Dorsolateral prefrontal cortex (tissue), 122 donors: ENCODE measurements at places on chromosomes 7 and 10.

- DNase-seq: no peak
Measured at GRCh38 chr10:129883029-129883428, 81.0 kb downstream of the EBF3 start.

- DNase-seq: no peak
Measured at GRCh38 chr10:30828164-30828563, 198.6 kb upstream of the LYZL2 start.

DNA sequence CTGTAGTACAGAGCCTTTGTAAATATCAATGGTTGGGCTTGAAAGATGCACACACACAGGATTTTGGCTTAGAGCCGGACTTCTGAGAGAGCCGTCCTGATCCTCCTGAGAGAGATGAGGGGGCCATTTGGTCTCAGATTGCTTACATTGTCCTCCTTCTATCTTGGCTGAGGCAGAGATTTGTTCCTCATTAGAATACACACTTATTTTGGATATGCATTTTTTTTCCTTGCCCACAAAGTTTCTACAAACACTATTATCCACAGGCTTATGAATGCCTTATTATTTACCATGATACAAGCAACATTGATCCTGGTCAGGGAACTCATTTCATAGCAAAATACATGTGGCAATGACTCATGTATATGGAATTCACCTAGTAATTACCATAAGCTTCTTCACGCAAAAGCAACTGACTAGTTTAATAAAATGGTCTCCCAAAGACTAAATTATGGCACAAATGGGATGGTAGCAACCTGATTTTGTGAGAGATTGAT lies 175.3 kb downstream of the MDFIC start:
- no peak for DNase-seq

GRCh38 chr10:18479502-18479901 lies 171.9 kb downstream of the NSUN6 start:
- DNase-seq: no peak

DNA sequence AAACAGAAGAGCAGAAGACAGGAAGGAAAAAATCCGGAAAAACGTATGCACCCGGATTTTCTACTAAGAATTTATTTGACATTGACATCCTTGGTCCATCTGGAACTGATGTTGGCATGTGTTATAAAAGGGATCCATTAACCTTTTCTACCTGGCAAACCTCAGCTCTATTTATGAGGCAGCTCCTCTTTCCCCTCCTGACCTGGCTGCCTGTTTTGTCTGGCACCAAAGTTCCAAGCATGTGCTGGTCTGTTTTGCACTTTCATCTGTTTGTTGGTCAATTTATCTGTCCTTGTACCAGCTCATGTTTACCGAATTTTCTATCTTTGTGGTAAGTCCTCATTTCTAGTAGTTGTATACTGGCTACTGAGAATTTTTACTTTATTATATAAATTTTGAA lies 258.0 kb downstream of the TNS3 start:
- DNase-seq: no peak

GRCh38 chr7:86966916-86967315 lies 92.5 kb downstream of the ELAPOR2 start:
- DNase-seq: no peak

- peak; percentile 4 for DNase-seq
Measured at GRCh38 chr7:159013181-159013690, 131.4 kb downstream of the VIPR2 start.

GRCh38 chr10:62748386-62748785 lies 56.1 kb upstream of the ADO start:
- no peak for DNase-seq

DNA sequence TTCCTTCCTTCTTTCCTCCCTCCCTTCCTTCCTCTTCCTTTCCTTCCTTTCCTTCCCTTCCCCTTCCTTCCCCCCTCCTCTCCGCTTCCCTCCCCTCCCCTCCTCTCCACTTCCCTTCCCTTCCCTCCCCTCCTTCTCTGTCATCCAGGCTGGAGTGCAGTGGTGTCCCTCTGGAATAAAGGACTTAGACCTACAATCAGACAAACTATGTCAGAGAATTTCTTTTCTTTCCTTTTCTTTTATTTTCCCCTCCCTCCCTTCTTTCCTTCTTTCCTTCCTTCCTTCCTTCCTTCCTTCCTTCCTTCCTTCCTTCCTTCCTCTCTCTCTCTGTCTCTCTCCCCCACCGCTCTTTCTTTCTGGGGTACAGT lies 242.2 kb downstream of the GATA3 start:
- no peak for DNase-seq

DNA sequence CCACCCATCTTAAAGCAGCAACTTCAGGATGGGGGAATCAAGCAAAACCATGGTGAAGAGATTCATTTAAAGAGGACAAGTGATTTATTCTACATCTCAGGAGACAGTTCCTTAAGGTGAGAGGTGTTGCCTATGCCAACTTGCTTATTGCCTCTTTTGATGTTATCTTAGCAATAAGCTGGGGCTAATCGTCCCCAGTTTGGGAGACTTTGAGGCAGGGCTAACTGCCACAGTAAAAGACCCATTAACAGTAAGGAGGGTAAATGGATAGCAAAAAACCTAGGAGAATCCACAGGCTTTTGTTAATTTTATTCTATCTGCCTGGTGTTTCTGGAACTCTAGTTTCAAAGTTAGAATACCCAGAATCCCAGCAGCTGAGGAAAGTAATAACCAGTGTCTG lies 22.1 kb upstream of the HERPUD2 start:
- DNase-seq: no peak

DNA sequence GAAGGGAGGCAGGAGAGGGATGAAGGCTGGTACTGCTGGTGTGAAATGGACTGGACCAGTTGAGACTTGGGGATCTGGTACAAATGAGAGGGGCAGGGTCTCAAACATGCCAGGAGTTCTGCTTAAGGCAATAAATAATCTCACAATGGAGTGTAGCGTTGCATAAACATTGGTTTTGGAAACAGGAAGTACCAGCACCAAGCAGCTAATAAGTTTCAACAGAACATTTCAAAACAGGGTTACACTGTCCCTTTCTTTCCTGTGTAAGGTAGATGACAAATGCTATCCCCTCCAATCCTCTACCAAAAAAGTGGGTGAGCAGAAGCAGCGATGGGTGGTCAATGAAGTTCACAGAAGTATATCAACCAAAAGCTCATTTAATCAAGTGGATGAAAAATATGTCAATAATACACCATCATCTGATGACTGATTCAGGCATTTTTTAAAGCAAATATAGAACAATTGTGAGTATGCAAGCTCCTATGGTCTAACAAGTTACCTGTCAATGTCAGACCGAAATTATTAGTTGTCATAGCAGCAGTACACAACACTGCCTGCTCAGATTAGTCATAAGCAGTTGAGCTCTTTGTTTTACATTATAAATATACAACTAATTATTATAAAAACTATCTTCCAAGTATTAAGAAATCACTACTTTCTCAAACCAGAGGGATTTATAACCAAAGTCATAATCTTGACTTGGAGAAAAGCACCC lies 220.0 kb downstream of the FAM107B start:
- no peak for DNase-seq

DNA sequence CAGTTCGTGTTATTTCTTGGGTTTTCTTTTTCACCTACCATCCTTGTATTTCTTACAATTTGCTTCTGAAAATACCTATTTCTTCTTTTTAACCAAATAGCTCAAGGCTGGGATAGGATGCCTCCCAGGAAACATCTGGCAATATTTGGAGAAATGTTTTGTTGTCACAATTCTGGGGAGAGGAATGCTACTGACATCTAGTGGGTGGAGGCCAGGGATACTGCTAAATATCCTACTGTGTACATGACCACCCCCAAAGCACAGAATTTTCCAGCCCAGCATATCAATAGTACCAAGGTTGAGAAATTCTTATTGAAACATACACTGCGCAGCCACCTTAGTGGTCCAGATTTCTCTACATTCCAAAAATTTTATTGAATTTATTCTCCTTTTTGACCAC lies 55.5 kb downstream of the CNTNAP2 start:
- DNase-seq: no peak

- DNase-seq: peak; percentile 54
Measured at GRCh38 chr10:25125201-25125611, 49.6 kb upstream of the GPR158 start.

DNA sequence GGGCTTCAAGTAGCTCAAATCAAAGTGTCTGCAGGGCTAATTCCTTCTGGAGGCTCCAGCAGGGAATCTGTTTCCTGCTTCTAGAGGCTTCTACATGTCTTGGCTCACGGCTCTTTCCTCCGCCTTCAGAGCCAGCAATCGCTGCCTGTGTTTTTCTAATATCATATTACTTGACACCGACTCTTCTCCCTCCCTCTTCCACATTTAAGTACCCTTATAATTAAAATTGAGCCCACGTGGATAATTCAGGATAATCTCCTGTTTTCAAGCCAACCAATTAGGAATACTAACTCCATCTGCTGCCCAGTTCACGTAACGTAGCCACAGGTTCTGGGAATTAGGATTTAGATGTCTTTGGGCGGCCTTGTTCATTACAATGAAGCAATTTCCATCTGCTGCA lies 372.2 kb downstream of the DPP6 start:
- DNase-seq: no peak

DNA sequence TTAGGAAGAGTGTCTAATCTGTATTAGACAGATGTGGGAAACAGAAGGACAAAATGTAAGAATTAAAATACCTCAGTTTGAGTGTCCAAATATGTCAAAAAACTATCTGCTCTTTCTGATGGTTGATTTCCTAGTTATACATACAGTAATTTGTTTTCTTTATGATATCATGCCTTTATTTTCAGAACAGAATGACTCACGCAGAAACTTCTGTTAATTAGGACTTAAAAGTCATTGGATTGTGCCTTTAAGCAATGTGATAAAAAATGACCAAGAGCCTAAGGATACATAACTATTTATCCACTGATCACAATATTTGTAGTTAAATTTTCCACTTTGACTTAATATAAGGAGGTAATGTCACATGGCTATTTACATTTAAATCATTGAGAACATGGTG lies 206.7 kb upstream of the PTPRZ1 start:
- no peak for DNase-seq

GRCh38 chr7:90626013-90626412 lies 29.9 kb downstream of the CDK14 start:
- DNase-seq: no peak

DNA sequence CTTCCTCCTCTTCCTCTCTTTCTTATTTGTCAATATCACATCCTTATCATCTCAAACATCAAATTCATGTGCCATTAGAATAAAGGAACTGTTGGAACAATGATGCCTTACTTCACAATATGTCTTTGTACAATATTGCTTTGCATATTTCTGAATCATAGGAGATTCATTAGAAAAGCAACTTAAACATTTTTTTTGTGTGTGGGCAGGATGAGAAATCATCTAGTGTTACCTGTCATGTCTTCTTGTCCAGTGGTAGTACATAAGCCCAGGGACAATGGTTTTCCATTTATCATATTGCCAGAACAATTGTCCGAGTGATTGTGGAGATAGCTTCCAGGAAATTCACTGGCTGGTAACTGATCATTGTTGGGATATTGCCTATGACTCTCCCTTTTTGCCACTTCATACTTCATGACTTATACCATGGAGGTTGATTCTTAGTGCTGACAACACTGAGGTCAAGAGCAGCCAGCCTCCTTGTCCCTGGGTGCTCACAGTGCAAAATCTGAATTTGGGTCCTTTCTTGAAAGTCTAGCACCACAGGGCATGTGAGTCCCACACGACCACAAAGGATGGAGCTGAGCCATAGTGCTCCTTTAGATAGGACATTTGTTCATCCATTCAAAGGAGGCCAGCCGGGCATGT lies 215.0 kb downstream of the MDFIC start:
- no peak for DNase-seq

DNA sequence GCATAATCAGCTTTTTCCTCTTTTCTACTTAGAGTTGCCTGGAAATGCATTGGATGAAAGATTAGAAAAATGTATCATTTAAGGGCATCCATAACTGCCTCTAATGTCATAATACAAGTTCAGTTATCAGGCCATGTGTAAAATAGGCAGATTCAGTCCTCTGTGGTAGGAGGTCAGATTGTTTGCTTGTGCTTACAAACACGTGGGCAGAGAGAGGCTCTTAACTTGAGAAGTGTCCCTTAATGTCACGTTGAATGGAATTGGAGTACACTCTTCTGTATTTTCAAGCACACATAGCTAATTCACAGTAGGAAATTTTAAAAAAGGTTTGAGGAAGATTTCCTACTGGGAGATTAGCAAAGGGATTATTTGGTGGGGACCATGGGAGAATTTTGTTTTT lies 359.8 kb upstream of the MTPN start:
- DNase-seq: no peak

DNA sequence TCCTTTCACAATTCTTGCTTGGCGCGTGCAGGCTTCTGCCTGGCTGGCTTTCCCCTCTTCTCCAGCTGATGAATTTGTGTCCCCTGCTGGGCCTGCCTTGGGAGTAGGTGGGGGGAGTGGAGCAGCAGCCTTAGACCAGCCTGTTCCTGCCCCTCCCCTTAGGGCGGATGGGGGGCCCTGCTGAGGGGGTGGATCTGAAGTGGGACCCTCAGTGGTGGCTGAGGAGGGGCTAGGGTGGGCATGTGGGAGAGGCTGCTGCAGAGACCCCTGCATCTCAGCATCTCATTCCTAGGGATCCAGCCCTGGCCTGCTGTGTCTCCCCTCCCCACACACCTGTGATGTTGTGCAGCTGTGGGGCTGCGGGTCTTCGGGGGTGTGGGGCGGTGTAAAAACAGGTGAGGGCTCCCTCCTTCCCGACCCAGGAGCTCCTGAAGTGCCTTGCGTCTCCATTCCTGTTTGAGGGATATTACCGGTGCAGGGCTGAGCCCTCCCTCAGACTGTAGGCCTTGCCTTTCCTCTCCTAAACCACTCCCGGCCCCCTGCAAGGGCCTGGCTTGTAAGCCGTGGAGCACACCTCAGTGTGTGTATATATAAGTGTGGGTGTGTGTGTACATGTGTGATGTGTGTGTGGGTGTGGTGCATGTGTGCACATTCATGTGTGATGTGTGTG lies 24.7 kb downstream of the ADCYAP1R1 start:
- no peak for DNase-seq

DNA sequence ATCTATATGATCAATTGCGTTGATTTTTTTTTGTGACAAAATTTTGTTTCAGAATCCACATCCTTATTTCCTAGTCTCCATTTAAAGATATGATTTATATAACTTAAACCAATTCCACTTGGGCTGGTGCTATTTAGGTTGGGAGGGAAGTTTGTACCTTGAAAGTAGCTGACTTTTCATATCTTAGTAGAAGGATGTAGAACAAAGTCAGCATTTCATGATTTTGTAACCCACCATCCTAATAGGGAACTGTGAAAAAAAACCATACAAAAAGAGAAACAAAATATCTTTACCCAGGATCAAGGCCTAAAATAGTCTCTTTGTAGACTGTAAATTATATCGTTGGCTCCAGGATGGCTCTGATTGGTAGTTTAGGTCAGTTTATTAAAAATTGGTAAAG lies 8.3 kb downstream of the HECTD2 start:
- no peak for DNase-seq
